ENCODE measurements at places on chromosomes 5 and 9.

GRCh38 chr5:40399349-40399748, 280.4 kb upstream of the PTGER4 start:
- DNase-seq, result no peak

- no peak for DNase-seq
Observed at GRCh38 chr5:53438486-53439472, 41.6 kb upstream of the FST start.

DNA sequence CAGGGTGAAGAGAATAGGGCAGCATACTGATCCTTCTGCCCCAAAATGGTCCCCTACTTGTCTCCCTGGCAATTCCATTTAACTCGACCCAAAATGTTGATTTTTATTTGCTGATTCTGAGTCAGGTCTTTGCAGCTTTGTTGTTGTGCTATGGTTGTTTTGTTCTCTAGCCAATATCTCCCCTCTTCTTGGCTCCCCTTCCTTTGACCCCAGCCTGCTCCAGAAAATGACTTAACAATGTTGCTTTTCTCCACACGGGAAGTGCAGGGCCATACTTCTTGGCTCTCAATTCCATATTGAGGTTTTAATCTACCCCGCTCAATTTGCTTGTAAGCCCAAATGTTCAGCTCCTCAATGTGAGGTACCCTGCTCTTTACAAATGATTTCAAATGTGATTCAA, 330.0 kb downstream of the RASEF start:
- DNase-seq, result no peak

DNA sequence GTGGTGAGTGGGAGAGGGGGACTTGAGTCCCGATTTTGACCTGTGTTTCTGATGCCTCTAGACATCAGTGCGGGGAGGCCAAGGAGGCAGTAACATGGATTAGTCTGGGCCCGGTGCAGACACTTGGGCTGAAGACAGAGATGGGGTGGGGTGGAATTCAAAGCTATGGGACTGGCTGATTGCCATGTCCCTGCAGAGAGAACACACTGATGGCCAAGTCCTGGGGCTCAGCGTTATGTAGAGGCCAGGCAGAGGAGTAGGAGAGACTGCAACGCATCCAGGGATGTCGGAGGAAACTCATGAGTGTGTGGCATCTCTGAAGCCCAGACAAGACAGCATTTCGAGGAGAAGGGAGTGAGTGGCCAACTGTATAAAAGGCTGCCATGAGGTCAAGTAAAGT, 30.1 kb downstream of the PSD2 start:
- DNase-seq, result no peak

- DNase-seq, result no peak
Observed at GRCh38 chr5:133470841-133471240, 141.5 kb downstream of the FSTL4 start.

DNA sequence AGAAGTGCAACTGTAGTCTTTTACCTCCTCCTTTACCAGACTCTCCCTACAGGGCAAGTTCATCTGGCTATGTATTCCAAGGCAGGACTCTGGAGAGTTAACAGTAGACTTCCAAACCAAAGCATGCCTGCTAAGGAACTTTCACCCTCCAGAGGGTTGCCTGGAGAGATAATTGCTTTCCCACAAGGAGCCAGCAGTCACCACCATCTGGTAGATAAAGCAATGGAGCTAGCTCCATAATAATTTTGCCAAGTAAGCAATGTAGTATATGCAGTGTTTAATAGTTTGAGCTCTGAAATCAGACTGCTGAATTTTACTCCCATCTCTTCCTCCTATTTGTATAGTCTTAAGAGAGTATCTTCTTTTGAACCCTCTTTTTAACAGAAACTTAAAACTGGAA, 566.8 kb upstream of the PTGER4 start:
- no peak for DNase-seq

GRCh38 chr9:81729135-81729534, 39.8 kb upstream of the TLE1 start:
- DNase-seq, result no peak

DNA sequence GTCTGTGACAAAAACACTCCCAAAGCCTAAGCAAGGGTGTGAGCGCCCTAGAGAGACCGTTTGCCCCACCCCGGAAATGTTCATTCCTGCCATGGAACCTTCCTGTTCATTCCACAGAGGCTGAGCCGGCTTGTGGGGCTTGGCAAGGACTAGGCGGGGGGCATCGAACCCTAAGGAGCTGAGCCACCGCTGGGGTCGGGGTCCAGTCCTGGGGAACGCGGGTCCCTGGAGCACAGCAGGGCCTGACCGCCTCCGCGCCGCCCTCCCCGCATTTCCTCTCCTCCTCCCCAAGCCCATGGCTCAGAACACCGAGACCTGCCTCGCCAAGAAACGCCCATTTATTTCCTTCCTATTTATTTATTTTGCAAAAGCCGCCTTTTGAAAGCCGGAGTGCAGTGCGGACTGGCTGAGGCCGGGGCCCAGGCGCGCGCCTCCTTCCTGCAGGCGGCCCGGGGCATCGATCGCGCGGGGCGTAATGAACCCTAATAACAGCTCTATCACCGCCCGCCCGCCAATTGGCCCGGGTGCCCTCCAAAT, 228.9 kb upstream of the IRX4 start:
- no peak for DNase-seq

GRCh38 chr9:99593610-99594009, 228.1 kb upstream of the NR4A3 start:
- no peak for DNase-seq

GRCh38 chr9:123099042-123099441, 65.6 kb downstream of the GPR21 start:
- DNase-seq, result no peak

GRCh38 chr9:2260417-2261306, 245.5 kb downstream of the SMARCA2 start:
- no peak for DNase-seq

DNA sequence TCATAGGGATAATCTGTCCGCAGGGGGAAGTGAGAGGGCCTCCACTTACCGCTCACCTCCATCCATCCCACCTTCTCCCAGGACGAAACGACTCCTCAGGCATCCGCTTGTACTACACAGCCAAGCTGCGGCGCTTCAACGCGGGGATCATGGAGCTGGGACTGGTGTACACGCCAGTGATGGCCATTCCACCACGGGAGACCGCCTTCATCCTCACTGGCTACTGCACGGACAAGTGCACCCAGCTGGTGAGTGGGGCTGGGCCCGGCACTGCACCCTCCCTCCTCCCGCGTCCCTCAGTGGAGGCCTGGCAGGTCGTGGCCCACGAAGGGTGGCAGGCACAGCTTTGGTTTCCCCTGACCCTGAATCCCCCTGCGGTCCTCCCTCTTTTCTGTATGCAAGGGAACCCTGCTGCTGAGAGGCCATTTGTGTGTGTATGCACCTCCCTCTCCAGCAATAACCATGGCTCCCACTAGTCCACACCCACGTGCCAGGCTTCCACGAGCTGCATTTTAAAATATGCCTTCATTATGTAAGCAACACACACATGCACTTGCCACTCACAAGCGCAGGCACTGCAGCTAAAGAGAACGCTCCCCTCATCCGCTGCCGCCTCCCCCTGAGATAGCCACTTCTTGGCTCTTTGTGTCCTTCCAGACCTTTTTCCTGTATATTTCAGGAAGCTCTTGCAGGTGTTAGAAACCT, 11.8 kb downstream of the DBH start:
- DNase-seq, result no peak

- no peak for DNase-seq
Observed at GRCh38 chr9:2337627-2338026, 284.0 kb upstream of the VLDLR start.

DNA sequence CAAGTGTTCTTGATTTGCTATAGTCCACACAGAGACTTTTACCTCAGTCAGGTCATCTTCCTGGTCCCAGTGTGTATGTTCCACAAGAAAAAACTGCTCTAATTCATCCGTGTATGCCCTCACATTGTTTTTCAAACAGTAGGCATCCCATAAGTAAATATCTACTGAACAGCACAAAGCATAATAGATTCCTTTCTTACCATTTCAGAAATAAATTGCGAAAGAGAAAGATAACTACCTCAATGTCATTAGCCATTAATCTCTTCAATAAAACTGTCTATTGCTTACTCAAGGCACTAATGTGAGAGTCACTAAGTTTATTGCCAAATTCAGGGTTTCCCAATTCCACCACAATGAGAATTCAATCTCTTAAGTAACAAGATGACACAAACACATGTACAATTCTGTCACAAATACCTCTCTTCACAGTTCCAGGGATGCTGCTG, 9.6 kb downstream of the FBXW2 start:
- DNase-seq, result no peak

GRCh38 chr5:147887930-147888329, 9.4 kb downstream of the SCGB3A2 start:
- DNase-seq, result no peak

- no peak for DNase-seq
Observed at GRCh38 chr5:5315068-5315980, 107.2 kb upstream of the ICE1 start.

DNA sequence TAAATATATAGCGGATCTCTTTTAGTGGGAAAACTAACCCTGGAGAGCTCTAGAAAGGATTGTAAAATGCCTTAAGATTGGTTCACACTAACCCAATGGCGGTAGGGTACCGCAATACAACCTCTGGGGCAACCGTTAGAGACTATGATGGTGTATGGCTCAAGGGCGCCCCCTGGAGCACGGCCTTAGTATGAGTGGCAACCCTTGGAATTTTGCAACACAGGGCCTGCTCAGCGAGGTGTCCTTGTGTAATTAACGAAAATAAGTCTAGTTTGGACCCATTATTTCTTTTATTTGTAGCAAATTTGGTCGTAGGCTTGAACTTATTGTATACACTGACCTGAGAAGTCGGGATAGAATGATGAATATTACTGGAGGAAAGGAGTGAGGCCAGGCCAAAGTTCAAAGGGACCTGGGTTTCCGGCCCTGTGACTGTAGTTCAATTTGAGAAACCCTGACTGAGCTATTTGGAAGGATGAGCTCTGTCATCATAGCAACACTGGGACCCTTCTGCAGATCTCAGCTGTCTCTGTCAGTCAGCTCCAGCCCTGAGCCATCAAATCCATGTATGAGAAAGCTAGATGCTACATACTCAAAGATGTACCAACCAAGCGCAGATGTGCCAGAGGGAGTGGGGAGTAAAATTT, 54.8 kb downstream of the CAMK4 start:
- DNase-seq, result peak; percentile 69

DNA sequence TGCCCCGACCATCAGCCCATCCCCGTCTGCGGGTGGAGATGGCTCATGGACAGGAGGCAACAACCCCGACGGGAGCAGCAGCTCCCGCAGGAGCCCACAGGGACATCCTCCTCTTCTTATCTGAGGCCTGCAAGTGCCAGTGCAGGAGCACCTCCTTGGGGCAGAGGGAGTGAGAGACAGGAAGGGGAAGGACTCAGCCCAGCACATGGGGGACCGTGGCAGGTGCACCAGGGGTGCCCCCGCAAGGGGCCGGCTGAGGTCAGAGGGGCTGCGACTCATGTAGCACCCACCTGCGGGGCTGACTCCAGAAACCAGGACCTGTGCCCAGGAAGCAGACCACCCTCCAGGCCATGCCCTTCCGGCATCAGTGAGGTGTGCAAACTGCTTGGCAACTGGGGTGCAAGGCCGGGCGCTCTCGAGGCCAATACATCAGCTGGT, 259.8 kb upstream of the ADAMTS16 start:
- DNase-seq, result no peak

GRCh38 chr9:12667892-12668291, 25.3 kb upstream of the TYRP1 start:
- DNase-seq, result no peak

GRCh38 chr9:130054325-130054786, 650 bp downstream of the GPR107 start:
- no peak for DNase-seq

- no peak for DNase-seq
Observed at GRCh38 chr9:7075154-7075553, 317.4 kb downstream of the KDM4C start.

DNA sequence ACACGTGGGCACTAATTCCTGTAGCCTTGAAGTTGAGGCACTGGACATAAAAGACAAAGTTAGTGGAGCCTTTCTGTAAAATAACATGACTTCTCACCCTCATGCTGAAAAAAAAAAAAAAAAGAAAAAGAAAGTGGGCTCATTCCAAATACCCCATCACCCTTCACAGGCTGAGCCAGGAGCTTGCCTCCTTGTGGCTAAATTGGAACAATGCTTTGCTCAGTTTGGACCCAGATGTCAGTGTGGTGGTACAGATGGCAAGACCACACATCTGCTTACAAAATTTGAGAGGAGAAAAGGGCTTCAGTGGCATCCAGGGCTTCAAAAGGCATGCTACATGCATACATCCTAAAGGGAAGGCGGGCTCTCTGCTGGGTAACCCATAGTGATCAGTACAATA, 342.8 kb downstream of the EBF1 start:
- no peak for DNase-seq

GRCh38 chr5:4855036-4855435, 285.1 kb upstream of the ADAMTS16 start:
- DNase-seq, result no peak
